Epithelial cell of prostate (primary cell): ENCODE measurements at places on chromosomes 3 and 15.

DNA sequence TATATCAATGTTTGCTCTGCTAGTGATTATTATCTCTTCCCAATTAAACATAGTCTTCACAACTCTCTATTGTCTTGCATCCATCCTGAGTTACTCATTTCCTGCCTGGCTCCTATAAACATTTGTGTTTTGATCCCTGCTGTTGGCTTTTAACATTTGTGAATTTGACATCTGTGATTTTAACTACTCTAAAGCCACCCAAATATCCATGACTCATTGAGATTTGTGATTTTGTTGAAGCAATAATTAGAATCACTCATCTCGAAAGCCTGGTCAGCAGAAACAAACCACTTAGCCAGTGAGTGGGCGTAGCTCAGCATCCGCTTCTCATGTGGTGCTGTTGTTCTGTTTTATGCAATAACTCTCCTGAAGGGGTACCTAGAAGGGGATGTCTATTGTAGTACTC lies 174.3 kb upstream of the ZBTB20 start:
- DNase-seq: peak; percentile 5

- no peak for DNase-seq
Measured at GRCh38 chr3:83890763-83891135, 1068.0 kb upstream of the CADM2 start.

DNA sequence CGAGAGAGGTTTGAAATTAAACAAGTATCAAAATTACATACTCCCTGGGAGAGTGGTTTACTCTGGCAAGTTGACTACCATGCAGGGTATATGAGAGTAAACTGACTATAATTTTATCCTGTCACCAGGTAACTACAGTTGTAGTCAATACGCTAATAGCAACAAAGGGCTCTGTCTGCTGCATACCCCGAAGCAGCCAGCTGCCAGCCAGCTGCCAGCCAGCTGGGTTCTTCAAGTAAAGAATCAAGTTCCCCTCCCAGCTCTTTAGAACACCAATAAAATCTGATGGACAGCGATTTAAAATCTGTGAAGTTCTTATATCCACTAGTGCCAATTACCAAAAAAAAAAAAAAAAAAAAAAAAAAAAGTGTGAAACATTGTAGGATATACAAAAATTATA lies 417.7 kb upstream of the CFAP20DC start:
- no peak for DNase-seq

DNA sequence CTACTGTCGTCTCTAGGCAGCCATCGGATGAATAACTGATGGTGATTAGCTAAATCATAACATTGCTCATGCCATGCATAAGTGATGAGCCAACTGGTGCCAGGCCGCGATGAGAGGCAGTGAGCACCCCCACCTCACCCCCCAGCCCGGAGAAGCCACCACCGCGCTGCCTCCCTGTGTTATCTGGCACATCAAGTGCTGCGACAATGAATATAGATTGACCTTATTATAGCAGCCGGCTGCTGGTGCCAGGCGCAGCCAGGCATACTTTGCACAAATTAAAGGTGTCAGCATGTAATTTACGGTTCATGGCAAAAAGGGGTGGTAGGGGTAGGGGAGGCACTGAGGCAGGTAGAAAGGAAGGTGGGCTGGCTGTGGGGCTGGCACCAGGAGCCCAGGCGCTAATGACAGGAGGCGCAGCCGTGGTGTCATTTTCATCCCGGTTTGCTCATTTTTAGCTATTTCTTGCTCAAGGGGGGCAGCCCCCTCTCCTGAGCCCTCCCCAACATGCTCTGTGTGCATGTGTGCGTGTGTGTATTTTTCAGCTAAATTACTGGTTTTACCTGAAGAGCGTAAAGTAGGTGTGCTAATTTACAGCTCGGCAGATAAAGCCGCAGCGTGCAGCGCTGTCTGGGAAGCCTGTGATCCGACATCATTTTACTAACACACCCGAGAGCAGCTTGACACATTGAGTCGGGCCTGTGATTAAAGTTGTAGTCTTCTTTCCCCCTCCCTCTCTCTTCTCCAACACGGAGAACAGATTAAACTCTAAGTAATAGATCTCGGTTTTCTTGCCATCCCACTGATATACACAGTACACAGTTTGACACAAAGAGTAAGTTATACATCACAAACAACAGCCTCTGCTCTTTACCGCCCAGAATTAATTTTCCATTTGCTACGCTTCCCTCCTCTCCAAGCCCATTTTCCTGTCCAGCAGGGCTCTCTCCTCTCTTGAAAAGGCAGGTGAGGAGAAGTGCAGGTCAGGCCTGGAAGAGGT lies 212.3 kb downstream of the RPLP1 start:
- DNase-seq: no peak

DNA sequence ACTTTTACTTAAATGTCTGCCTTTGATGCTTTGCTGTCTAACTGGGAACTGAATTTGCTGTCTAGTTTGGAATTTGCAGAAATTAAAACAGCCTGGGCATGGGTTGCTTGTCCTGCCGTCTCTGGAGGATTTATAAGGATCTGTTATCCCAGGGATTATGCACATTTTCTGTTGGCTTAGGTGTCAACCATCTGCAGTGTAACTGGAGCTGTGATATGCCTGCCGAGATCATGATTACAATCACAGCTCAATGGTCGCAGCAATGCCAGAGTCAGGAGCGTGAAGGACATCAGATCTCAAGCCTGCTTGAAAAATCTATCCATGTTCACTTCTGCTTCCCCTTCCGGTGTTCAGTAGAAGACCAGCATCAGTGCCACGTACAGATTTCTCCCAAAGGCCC lies 41.8 kb upstream of the SETMAR start:
- no peak for DNase-seq
